Activated CD4-positive, alpha-beta T cell treated with anti-CD3 and anti-CD28 coated beads, Interleukin-2, amount 10 ng/mL, durations not matched to agents 7 days and 5 days (primary cell): ENCODE measurements at places on chromosomes 2 and 18.

DNA sequence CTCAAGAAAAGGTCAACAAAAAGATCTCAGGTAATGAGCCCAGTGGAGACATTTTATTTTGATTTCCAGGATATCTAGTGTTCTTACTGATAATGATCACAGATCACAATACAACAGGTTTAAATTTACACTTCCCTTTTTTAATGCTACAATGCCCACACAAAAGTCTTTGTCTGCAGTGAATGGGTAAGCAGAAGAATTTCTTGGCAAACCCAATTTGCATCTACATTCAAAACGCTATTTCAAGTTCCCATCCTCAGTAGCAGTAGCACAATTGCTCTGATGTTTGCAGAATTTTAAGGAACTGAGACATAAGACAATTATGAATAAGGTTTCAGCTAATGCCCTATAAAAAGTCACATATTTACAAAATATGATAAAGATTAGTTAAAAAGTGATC lies 929.4 kb upstream of the PIK3C3 start:
- no peak for DNase-seq

DNA sequence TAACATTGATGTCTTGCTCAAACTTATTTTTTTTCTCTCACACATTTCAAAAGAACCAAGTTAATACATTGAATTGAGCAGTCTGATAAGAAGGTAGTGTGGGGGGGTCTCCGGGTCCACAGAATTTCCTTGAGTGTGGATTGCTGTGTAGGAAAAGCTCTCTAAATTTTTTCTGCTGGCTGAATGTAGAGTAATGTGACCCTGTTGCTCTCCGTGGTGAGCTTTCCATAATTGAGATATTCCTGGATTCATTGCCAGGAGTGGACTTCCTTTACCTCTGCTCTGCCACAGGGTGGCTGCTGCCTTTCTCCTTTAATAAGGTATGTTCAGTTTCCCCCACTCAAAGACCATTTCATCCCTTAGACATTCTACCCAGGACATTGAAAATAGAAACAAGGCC lies 50.9 kb downstream of the PKP4 start:
- no peak for DNase-seq

GRCh38 chr18:13004396-13004795 lies 13.2 kb downstream of the CEP192 start:
- no peak for DNase-seq

GRCh38 chr2:178767094-178768060 lies 39.8 kb downstream of the TTN start:
- no peak for DNase-seq

DNA sequence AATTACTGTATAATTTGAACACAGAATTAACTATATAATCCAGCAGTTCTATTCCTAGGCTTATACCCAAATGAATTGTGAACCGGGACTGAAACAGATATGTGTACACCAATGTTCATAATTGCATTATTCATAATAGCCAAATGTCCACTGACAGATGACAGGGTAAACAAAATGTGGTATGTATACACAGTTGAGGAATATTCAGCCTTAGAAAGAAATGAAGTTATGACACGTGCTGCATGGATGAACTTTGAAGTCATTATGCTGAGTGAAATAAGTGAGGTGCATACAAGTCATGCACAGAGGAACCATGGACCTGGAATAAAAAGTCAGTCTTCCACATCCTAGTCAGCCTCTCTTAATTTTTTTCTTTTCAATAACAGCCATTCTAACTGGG lies 91.9 kb downstream of the SH3RF3 start:
- no peak for DNase-seq

- DNase-seq, result no peak
These were observed 2.8 kb upstream of the GPR45 start for GRCh38 chr2:105238664-105239240.

DNA sequence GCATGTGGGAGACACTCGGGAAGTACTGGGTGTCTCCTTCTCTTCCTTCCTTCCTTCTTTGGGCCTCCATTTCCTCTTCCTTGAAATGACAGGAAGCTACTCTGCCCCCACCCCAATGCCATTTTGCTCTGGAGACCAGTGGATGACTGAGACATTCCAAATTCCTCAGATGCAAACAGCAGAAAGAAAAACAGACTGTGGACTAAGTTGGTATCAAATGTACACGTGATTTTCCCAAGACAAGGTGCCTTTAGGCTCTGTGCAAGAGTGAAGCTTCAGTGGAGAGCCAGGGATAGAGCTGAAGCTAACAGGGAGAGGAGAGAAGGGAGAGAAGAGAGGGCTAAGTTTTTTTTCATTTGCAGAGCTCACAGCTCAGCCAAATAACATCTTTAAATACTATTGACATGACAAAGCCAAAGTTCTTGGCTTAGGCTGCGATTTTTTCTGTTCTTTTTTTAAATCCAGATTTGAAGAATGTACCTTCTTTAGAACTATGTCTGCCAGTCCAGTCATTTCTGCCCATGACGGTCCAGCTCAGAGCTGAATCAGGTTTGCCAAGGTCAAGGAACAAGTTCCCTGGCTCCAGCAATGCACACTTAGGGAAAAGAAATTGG lies 84.5 kb upstream of the LCLAT1 start:
- no peak for DNase-seq

DNA sequence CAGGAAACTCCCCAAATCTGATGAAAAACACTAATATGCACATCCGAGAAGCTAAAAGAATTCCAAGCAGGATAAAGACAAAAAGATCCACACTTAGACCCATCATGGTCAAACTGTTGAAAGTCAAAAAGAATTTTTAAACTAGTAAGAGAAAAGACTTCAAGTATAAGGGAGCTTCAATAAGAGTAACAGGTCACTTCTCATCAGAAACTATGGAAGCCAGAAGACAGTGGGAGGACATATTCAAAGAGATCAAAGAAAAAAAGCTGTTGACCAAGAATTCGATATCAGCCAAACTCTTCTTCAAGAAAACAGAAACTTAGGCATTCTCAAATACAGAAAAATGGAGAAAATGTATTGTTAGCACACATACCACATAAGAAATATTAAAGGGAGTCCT lies 50.4 kb downstream of the ZC3H8 start:
- no peak for DNase-seq

GRCh38 chr2:102848366-102848839 lies 86.6 kb downstream of the TMEM182 start:
- no peak for DNase-seq

- no peak for DNase-seq
These were observed 979 bp downstream of the LONRF2 start for GRCh38 chr2:100321179-100321865.

GRCh38 chr2:202771741-202772460 lies 99.7 kb downstream of the ICA1L start:
- no peak for DNase-seq

DNA sequence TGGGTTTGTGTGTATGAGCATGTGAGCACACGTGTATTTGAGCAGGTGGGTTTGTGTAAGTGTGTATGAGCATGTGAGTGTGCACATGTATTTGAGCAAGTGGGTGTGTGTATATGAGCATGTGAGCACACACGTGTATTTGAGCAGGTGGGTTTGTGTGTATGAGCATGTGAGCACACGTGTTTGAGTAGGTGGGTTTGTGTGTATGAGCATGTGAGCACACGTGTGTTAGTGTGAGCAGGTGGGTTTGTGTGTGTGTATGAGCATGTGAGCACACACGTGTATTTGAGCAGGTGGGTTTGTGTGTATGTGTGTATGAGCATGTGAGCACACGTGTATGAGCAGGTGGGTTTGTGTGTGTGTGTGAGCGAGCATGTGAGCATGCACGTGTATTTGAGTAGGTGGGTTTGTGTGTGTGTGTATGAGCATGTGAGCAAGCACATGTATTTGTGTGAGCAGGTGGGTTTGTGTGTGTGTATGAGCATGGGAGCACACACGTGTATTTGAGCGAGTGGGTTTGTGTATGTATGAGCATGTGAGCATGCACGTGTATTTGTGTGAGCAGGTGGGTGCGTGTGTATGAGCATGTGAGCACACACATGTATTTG lies 169.7 kb downstream of the TWIST2 start:
- DNase-seq, result no peak

DNA sequence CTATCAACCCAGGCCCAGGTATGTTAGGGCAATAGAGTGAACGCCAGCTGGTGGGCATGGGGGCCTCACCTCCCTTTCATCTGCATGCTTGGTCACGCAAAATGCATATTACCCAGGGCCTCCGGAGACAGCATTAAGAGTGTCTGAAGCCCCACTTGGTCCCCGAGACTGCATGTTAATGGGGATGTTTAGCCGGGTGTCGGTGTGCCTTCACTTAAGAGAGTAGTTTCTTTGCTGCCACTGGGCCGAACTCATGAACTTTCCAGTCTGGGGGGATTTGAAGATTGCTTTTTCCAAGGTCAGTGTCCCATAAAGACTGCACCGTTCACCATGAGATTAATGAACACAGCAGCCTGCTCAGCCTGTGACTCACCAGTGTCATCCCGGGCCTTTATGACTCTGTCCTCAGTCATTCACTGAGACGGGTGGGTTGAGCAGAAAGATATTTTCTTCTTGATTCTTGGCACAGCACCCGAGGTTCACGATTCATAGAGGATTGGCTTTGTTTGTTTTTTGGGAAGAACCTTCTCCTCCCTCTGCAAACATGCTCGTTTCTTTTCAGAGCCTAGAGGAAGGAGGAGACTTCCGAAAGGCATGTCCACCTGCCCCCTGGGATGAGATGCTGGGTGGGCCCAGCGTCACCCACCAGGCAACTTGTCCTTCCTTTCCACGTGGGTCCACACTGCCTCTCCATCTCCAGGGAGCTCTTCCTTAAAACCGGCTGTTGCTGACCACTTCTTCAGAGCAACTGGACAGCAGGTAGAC lies 199.1 kb downstream of the GLI2 start:
- no peak for DNase-seq

DNA sequence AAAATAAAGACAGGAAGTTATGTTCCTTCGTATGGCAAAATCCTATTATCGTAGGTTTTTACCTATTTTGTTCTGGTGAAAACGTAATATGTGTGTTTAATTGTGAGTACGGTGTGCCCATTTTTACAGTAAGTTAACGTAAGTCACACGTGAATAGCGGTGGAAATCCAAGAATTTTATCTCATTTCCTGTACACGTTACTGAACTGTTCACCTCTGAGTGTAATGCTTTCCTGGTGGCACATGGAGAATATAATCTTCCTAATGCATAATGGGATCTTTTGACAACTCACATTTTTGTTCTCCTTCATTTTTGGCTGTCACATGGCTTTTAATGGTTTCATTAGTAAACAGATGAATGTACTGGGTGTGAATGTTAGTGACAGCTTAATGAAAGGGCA lies 28.2 kb downstream of the BCL2L11 start:
- no peak for DNase-seq

GRCh38 chr2:207352978-207353671 lies 176.6 kb upstream of the CREB1 start:
- peak; percentile 50 for DNase-seq

DNA sequence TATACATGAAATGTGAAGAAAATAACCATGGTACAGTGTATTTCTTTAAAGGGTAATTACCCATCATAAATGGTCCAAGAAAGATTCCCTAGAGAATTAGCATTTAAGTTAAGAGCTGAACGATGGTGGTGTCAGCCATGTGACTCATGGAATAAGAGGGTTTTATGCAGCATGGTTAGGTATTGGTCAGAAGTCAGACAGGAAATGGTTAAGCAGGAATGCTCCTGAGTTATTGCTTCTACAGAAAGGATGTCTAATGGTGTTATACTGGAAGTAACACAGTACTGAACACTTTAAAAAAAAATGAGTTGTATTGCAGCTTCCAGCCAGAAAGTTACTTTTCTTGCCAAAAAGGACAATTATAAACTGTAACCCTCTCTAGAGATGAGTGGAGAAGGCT lies 72.7 kb upstream of the UBE2E3 start:
- no peak for DNase-seq

- DNase-seq, result no peak
These were observed 110.0 kb upstream of the EPB41L3 start for GRCh38 chr18:5653802-5654201.

DNA sequence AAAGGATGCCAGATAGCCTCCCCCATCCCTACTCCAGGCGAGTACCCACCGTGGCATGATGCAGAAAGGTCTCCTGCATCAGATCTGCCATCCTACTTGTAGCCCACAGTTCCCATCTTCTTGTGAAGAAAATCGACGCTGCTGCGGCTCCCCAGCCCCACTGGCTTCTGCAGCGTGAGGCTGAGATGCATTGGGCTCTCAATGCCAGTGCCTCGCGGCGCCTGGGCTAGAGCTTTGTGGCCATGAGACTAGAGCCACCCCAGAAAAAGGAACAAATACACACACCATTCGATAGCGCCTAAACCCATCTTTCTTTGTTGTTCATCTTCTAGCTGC lies 2.8 kb downstream of the NOL4 start:
- DNase-seq, result no peak

GRCh38 chr2:8582651-8583399 lies 99.0 kb upstream of the ID2 start:
- DNase-seq, result no peak

- DNase-seq, result peak; percentile 75
These were observed 91.9 kb upstream of the STK17B start for GRCh38 chr2:196263181-196263747.

GRCh38 chr18:77099485-77100370 lies 32.9 kb downstream of the MBP start:
- peak; percentile 31 for DNase-seq

- DNase-seq, result peak; percentile 45
These were observed 41.6 kb downstream of the ANKRD44 start for GRCh38 chr2:197268786-197269584.

GRCh38 chr2:183605440-183605839 lies 481.2 kb downstream of the NUP35 start:
- no peak for DNase-seq

GRCh38 chr2:198546122-198546521 lies 741.7 kb downstream of the PLCL1 start:
- DNase-seq, result no peak

DNA sequence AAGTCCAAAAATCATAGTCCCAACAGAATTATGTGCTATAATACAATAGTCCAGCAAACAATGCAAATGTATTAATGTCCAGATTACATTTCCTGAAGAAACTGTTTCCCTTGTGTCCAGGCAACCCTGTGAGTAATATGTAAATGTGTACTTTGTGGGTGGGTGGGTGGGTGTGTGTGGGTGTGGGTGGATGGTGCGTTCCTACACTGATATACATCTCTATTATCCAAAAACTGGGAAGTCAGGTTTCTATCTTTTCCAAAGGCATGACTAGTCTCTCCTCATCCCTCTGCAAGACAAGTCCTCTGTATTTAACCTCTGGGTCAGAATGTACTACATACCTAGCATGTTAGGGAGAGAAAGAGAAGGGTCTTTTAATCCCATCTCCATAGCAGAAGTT lies 71.6 kb downstream of the LNPK start:
- DNase-seq, result no peak

DNA sequence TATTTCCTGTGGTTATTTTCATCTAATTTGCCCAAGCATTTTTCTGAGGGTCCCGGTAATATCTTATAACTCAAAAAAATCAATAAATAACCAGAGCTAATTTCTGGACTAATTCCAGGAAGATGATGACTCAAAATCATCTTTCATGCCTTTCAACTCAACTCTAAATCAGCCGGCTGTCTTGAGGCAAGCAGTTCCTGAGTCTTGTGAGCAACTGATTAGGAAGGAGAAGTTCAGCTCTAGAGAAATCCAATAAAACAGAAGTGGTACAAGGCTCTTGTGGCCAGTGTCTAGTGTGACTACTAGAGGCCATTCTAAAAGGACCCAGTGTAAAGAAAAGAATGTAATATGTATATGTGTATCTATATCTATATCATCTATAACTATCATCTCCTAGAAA lies 890.4 kb downstream of the TRIB2 start:
- DNase-seq, result no peak
